ENCODE measurements at places on chromosomes 5 and 9.

DNA sequence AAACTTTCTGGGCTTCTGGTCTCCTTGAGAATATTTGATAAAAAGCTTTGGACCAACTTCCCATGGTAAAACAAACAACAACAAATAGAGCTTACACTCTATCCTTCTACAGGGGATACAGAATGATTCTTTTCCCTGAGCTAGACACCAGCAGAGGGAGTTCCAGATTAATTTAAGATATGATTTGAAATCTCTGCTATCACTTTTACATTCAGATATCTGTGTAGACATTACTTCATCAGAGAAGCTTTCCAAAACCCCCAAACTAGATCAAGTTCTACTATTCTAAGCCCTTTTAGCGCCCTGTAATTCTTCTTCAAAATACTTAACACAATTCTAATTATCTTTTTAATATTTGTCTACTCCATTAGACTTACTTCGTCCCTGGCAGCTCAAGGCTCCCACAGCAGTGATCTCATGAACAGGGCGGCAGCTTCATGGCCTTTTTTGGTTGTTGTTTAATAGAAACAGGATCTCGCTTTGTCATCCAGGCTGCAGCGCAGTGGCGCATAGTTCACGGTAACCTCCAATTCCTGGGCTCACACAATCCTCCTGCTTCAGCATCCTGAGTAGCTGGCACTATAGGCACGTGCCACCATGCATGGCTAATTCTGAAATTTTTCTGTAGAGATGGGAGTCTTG, 955 bp upstream of the GALNT12 start:
- no peak for DNase-seq

DNA sequence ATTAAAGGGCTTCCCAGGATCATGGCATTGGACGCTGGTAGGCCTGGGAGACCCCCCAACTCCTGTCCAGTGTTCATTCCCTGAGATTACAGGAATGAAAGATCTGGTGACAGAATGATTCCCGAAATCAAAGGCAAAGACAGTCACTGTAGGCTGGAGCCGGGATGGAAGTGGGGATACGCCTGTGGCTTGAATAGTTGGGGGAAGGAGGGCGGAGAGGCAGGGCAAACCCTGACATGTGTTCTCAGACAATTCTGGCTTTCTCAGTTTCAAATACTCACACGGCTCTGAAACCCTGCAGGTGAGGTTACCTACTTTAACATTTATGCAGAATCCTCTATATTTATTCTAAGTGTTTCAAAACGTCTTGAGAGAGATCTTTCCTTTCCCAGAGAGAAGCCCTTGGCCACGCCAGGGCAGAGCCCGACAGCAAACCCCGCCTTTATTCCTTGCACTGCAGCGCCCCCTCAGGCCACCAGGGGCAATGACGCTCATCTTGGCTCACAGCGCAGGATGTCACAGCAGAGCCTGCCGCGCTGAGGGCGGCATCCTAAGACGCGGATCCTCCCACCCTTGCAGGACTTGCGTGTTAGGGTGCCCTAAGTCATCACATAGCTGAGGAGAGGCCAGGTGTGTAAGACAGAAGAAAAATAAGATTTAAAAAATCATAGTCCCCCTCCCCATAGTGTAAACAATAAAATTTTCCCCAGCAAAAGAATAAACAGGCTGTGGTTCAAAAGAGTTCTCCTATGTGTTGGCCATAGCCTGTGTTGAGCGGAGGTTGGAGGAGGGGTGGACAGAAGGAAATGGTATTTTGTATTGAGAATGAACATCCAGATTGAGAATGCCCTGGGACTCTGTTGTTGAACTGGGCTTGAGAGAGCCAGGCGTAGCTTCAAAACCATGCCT, 284.5 kb downstream of the NTRK2 start:
- peak; percentile 87 for DNase-seq

DNA sequence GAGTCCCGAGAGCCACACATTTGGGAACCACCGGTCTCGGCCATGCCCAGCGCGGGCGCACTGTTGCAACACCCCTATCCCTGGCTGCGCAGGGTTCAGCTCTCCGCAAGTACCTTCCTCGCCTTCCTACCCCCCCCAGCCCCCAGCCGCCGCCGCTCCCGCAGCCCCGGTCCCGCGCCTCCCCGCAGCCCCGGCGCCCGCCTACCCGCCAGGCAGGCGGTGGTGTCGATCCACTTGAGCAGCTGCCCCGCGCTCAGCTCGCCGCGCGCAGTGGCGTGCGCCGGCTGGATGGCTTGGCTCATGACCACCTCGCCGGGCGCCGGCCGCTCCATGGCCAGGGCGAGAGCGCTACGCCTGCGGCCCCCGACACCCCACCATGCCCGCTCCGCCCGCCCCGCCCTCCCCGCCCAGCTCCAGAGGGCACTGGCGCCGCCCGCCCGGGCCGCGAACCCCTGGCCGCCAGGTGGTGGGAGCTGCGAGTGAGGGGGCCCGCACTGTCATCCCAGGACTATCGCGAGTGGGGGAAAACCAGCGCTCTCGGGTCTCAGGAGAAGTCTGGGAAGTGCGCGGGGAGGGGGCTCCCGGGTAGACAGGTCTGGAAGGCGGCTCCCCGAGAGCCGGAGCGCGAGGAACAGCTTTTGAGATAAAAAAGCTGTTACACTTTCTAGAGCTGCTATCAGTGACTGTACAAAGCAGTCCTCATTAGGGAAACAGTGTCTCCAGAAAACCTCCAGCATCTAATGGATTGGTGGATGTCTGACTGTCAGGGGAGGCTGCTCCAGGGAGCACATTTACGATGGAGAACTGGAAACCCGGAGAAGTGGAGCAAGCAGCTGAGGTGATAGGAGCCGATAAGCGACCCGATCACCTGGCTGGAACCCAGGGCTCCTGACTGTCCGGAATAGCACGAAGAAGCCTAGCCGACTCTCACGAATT, at the start of gene ACOT12:
ACOT12 (minus strand) TSS at position 352 of the 936 bp plus-strand sequence; CDS start at position 332, 20 bp downstream.
- DNase-seq, result peak; percentile 59

DNA sequence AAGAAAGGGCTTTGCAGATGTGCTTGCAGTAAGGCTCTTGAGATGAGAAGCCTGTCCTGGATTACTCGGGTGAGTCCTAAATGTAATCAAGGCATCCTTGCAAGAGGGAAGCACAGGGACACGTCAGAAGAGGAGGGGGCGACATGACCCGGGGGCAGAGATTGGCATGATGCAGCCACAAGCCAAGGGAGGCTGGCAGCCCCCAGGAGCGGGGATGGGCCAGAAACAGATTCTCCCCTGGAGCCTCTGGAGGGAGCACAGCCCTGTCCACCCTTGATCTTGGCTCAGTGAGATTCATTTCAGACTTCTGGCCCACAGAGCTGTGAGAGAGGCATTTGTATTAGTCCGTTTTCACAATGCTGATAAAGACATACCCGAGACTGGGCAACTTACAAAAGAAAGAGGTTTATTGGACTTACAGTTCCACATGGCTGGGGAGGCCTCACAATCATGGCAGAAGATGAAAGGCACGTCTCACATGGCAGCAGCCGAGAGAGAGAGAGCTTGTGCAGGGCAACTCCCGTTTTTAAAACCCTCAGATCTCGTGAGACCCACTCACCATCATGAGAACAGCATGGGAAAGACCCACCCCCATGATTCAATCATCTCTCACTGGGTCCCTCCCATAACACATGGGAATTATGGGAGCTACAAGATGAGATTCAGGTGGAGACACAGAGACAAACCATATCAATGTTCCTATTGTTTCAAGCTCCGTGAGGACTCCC, 76.1 kb downstream of the ADAMTS2 start:
- DNase-seq, result no peak

DNA sequence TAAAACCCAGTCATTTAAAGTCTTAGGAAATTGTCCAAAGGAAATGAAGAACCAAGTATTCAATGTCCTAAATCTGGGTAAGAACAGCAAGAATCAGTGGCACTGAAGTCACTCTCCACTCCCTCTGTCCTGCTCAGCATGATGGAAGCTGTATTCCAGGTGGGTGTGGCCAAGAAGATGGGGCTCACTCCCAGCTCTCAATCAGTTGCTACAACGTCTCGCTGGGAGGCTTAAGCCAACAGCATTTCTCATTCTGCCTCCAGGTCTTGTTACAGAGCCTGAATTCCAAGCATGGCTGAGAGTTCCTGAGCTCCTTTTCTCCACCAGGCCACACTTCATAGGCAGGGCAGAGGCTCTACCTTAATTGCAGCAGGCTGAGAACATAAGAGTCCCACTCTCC, 41.2 kb upstream of the TRIO start:
- peak; percentile 46 for DNase-seq
